Placental epithelial cell (primary cell): ENCODE measurements at places on chromosomes 5 and 9. TPM values are rescaled to one million over a fixed set of nuclear protein-coding genes. Genes with fewer than 3 reads are reported as not detected.

CDH9 gene
- not detected in 2 replicates for total RNA-seq

PTPRD gene
- 44.0 and 88.3 TPM in 2 replicates for total RNA-seq

C7 gene
- total RNA-seq: not detected in 2 replicates

FOXD4L4 gene
- 0.39 and 0.43 TPM in 2 replicates for total RNA-seq

FOXI1 gene
- not detected in 2 replicates for total RNA-seq

TMEM215 gene
- not detected in 2 replicates for total RNA-seq

FYB1 gene
- not detected in 2 replicates for total RNA-seq
